ENCODE measurements at places on chromosomes 5 and 9.

DNA sequence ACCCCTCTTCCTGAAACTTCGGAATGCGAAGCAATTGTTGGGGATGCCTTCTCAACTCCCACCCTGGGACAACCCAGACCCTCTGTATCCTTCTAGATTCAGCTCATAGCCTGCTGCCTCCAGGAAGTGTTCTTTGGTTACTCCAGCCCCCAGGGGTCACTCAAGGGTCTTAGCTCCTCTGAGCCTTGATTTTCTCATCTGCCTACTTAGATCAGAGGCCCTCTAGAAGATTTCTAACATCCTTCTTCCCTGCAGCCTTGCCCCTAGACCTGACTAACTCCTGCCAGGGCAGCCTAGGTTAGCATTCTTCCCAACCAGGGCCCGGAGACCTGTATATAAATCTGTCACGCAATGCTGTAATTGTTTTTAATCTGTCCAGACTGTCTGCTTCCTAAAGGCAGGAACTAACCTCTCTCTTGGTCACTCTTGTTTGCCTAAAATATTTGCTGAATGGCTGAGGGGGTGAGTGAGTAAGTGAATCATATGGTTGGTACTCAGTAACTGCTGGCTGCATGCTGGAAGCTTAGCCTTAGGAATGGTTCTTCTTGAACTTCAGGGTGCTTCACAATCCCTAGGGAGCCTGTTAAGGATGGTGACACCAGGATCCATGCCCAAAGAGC is 8.2 kb downstream of the GALNT10 start:
- no peak for DNase-seq

GRCh38 chr5:178356431-178356872 is 123.8 kb upstream of the PHYKPL start:
- no peak for DNase-seq

- no peak for DNase-seq
Observed at GRCh38 chr9:131545786-131546335, 538 bp downstream of the PRRT1B start.

DNA sequence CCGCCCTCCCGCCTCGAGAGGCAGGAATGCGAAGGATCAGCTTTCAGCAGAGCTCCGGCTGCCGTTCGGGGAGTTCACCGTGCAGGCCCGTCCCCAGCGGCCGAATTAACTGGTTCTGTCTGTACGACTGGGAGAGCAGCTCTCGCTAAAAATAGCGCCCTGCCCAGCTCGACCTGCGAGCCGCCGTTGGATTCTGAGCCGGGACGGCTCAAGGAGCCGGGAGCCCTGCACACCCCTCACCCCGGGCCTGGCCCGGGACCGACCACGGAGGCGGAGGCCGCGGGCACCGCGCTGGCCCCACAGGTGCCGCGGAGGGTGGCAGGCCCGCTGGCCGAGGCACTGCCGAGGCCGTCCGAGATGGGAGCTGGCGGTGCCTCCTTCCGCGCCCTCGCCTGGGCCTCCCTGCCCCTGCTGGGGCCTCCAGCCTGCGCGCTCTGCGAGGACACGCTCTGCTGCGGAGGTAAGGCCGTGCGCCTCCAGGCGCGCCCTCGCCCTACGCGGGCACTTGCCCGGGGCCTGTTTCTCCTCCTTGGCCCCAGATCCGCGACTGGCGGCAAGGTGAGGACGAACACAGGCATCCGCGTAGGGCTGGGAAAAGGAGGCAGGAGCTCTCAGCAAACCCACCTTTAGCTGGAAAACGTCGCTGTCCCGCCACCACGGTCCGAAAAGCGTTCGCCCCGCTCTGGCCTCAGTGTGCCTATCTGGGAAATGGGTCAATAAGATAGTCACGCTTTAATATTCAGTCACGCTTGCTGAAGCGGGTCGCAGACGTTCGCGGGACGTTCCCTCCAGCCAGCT is 53.1 kb upstream of the DAB2IP start:
- DNase-seq, result no peak

DNA sequence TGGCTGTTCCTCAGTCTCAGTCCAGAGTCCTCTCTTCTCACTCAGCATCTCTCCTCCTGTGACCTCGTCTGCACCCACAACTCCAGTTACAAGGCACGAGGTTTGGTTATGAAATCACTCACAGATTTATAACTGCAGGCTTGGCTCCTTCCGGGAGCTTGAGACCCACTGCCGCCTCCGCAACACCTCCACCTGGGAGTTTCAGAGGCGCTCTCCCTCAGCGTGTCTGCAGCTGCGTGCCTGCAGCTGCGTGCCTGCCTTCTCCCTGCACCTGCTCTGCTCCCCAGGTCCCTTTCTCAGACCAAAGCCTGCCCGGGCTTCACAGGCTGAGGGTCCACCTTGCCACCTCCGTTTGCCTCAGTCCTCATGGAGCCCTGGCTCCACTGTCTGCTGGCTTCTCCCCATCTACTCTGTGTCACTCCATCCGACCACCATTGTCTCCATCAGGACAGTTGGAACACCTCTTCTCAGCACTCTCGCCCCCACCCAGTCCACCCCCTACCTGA is 51.5 kb downstream of the HRH2 start:
- no peak for DNase-seq

GRCh38 chr5:179839328-179840256 is 18.9 kb downstream of the SQSTM1 start:
- no peak for DNase-seq

DNA sequence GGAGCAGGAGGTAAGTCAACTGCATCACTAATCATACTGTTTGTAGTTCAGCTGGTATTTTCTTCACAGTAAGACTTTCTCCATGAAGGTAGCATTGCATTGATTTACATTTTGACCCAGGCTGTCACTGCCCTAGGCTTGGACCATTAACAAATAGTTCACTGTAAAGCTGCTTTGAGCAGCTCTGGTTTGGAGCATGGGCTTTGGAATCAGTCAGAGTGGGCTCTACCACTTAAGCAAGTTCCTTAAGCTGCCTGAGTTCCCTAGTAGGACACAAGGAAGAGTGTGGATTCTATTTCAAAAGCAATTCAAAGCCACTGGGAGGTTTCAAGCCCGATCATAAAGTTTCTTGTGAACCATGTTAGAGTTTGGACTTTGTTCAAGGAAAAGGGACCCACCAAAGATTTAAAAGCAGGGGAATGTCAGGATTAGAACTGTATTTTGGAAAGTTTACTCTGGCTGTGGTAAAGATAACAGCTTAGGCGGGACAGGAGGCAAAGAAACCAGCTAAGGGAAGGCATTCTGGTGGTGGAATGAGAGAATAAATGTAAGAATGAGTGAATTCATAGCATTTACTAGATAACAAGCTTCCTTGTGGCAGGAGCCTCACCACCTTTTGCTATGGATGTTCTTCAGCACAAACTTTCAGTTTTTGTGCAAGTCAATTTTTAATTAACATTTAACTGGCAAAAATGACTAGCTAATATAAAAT is 12.3 kb upstream of the PANK3 start:
- DNase-seq, result no peak

DNA sequence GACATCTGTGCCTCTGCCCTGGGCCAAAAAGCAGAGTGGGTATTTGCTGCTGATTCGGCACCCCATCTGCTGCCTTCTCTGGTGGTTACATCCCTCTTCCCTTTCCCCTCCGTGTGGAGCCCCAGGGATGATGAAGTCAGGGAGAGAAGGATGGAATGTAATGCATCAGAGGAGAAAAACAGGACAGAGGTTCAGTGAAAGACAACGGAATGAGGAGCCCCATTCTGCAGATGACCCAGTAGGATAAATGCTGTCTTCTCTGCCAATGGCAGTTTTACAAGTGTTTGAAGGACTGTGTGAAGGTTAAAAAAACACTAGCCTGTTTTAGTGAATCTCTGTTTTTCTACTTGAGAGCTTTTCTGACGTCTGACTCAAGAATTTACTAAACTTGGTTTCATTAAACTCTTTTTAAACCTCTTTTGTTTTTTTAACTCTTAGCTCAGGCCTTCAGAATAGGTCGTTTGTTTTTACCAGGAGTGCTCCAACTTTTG is 86.3 kb downstream of the NLN start:
- DNase-seq, result no peak

DNA sequence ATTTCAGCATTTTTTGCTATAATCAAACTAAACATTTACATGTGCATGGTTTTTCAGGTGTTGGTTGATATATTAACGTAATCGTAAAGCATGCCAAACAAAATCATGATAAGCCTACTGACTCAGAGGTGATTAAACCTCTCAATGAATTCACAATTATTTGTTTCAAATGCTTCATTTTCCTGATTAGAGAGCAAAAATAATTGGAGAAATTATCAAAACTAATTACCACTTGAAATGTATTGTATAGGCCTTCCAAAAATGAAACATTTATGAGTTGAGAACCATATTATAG is 45.7 kb upstream of the JMY start:
- no peak for DNase-seq

GRCh38 chr5:87594566-87594965 is 181.8 kb upstream of the CCNH start:
- no peak for DNase-seq

DNA sequence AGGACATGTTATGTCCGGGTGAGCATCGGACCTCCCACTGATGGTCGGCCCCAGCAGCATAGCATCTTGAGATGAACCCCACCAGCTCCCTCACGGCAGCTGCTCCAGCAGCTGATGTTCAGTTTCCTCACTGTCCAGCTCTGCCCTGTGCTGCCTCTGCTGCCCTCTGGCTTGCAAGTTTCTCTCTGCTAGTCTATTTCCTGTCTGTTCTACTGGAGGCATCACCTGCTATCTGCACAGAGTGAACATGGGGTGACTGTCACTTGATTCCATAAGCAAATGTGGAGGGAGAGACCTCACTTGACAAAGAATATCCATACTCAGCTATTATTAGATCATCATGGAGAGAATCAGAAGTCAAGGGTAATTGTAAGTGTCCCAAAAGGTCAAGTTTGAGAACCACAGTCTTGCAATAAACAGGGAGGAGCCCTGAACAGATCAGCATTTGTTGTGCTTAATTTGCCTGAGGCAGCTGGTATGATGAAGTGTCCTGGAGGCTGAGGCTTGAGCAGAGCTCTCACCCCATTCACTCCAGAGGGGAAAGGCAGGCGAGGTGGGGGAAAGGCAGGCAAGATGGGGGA is 702.8 kb downstream of the SEMA5A start:
- DNase-seq, result no peak

- DNase-seq, result no peak
Observed at GRCh38 chr9:94925751-94926430, 199.4 kb downstream of the AOPEP start.

DNA sequence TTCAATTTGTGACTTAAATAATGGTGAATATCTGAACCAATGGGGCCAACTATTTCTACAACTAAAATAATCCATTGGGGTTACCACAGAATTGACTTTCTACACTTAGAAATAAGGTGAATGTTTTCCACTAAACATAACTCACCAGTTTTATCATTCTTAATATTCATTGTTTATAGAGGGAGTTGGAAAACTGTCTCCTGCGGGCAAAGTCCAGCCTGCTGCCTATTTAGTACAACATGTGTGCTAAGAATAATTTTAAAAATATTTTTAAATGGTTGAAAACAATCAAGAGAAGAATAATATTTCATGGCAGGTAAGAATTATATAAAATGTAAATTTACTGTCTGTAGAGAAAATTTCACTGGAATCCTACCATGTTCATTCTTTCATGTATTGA is 45.2 kb upstream of the ZFAND5 start:
- no peak for DNase-seq

GRCh38 chr9:78143281-78144007 is 92.4 kb upstream of the CEP78 start:
- no peak for DNase-seq

- DNase-seq, result no peak
Observed at GRCh38 chr9:125845271-125845808, 98.2 kb downstream of the PBX3 start.

DNA sequence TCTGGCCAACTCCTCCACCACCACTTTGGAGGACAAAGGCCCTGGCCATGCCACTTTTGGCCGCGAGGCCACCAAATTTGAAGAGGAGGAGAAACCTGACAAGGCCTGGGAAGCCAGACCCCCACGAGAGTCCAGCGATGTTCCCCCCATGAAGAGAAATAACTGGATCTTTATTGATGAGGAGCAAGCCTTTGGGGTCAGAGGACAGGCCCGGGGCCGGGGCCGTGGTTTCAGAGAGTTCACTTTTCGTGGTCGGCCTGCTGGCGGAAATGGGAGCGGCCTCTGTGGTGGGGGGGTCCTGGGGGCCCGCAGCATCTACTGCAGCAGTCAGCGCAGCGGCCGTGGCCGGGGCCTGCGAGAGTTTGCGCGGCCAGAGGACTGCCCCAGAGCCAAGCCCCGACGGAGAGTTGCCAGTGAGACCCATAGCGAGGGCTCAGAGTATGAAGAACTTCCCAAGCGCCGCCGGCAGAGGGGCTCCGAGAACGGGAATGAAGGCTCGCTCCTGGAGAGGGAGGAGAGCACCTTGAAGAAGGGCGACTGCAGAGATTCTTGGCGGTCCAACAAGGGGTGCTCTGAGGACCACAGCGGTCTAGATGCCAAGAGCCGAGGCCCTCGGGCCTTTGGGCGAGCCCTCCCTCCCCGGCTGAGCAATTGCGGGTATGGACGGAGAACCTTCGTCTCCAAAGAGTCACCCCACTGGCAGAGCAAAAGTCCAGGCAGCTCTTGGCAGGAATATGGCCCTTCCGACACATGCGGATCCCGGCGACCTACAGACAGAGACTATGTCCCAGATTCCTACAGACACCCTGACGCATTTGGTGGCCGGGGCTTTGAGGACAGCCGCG is 27.4 kb upstream of the POMT1 start:
- no peak for DNase-seq

DNA sequence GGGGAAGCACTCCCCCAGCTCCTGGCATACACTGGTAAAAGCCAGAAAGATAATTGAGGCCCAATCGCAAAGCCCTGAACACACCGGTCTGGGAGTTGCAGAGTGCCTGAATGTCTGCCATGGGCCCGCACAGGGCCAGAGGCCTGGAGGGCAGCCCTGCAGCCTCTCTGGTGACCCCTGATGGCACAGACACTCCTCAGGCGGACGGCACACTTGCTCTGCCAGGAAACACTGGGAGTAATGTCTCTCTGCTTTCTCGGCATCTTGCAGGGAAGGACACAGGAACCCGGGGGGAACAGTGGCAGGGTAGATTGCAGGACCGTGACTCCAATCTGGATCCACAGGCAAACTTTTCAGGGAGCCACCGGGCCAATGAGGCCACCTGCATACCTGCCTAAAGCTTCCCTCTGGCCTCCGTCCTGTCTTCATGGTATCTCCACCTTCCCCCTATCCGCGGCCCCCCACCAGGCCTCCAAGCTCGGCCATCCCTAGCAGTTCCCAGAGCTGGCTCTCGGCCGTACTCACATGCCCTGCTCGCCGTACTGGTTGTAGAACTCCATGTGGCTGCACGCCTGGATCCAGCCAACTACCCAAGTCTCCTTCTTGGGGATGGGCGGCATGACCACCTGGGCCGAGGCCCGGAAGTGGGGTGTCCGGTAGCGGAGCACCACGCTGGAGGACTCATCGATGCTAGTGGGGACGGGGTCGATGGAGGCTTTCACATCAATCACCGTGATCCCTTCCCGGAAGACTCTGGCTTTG is 797 bp downstream of the FAM78A start:
- no peak for DNase-seq

GRCh38 chr5:72817076-72817481 is 618 bp downstream of the TNPO1 start:
- DNase-seq, result no peak

GRCh38 chr5:167219298-167219697 is 1072.1 kb upstream of the WWC1 start:
- DNase-seq, result no peak

GRCh38 chr9:72948575-72949243 is 4.1 kb downstream of the ALDH1A1 start:
- DNase-seq, result no peak

GRCh38 chr9:110101531-110102161 is 106.3 kb downstream of the C9orf152 start:
- no peak for DNase-seq

- no peak for DNase-seq
Observed at GRCh38 chr5:82334856-82335255, 56.7 kb upstream of the RPS23 start.

All from cortex of kidney (tissue), 1 donor.